ENCODE measurements at places on chromosomes 7 and 10.

- DNase-seq, result no peak
These were observed 40.8 kb upstream of the HGF start for GRCh38 chr7:81810476-81811155.

- DNase-seq, result no peak
These were observed 441.0 kb upstream of the NFE2L3 start for GRCh38 chr7:25710959-25711358.

DNA sequence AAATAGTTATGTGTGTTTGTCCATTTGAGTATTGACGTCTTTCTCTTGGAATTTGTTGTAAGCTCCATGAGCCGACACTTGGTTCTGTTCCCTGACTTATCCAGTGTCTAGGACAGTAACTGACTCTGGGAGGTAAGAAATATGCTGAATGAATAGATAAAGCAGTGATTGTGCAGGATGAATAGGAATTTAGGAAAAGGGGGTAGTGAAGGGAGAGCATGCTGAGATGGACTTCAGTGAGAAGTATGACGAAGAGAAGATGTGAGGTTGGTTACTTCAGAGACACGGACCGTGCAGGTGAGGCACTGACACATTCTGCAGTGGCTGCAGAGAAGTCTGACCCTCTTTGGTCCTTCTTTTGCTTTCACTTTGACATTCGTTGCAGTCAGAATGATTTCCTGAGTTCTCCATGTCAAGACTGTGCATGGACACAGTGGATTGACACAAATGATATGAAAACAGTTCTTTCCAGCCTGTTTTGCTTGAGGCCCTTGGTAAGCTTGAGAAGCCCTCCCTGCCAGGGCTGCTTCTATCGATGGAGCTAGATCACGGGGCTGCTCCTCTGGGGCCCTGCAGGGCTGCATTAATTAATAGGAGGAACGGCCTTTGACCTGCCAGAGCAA, 261.5 kb upstream of the SORCS1 start:
- DNase-seq, result no peak

DNA sequence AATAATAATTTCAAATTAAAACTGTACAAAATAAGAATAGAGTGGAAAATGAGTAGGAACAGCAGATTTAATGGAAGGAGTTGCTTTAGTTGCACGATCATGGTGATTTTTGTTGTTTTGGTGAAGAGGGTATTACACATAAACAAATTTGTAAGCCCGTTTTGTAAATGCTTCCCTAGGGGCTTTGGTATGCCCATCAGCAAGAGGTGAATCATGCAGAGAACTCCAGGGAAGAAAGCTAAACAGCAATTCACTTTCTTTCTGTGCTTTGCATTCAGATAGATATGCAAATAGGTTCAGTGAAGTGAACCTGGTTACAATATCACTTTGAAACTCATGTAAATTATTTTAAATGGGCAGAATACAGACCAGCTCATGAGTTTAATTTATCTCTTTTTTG, 422.2 kb upstream of the MTPN start:
- DNase-seq, result no peak

DNA sequence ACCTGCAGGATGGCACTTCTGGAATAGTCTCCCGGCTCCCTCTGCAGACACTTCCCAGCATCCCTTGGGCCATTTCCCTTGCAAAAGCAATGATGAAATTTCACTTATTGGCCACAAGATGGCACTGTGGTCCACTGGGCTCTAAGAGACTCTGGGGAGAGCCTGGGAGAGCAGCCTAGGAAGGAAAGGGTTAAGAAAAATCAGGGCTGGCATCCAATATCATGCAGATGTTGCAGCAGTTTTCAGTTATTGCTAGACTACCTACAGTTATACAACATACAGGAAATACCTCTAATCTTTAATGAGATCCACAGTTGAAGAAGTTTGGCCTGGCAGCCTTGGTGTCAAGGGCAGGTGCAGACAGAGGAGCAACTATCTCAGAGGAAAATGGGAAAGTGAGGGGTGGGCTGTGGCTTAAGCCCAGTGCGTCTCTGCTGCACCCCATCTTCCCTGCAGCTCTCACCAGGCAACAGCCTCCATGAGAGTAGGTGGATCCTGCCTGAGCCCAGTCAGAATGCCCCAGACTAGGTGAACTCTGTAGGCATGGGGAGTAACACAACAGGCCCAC, 100.2 kb upstream of the PRSS58 start:
- DNase-seq, result peak; percentile 4

DNA sequence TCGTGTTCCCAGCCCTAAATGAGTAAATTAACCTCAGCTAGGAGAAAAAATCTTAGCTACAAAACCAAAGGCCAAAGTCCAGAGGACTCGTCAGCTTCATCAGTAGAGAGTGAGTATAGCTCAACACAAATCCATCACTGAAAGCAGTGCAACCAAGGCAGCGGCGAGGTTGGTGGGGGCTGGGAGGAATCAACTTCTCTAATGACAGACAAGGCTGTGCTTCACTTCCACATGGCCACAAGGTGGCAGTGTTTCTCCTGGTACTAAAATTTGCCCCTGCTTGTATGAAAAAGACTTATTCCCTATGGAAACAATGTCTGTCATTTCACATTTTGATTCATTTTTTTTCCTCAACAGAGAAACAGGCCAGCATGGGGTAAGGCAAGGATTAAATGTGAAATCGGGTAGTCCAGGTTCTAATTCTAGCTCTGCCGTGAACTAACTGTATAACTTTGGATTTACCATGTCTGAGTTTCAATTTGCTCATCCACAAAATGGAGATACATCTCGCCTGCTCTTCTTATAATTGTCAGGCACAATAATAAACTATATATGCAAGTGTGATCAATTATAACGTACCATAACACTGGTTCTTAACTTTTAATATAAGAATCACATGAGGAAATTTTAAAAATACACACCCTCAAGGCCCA, 39.3 kb downstream of the FAS start:
- DNase-seq, result peak; percentile 39

DNA sequence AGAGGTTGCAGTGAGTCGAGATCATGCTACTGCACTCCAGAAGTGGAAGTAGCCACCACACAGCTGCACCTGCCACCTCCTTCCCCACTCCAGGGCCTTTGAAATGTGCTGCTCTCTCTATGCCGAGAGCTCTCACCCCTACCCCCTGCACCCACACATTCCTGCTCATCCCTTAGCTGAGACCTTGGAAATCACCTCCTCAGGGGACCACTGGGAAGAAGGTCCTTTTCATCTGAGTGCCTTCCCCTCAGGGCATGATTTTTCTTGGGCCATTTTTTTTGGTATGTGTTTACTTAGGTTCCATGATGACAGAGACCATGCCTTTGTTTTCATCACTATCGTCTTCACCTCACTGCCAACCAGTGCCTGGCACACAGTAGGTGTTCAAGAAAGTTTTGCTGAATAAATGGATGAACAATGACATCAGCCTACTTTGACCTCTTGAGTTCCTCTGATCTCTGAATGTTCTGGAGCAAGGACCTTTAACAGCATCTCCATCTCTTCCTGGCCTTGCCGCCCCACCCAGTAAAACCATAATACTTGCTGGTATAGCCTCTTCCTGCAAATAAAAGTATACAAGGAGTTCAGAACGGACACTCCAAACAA, 166.6 kb upstream of the KLF14 start:
- DNase-seq, result no peak

GRCh38 chr10:126349101-126349500, 39.2 kb downstream of the ADAM12 start:
- DNase-seq, result no peak

DNA sequence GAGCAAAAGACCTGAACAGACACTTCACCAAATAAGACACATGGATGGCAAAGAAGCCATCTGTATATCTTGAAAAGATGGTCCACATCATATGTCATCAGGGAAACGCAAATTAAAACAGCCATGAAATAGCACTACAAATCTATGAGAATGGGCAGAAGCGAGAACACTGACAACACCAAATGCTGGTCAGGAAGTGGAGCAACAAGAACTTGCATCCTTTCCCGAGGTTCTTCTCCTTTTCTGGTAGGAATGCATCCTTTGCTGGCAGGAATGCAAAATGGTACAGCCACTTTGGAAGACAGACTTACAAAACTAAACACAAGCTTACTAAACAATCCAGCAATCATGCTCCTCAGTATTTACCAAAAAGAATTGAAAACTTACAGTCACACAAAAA, 60.0 kb downstream of the PIK3AP1 start:
- no peak for DNase-seq

- no peak for DNase-seq
These were observed 17.0 kb downstream of the SRI start for GRCh38 chr7:88202799-88203198.

DNA sequence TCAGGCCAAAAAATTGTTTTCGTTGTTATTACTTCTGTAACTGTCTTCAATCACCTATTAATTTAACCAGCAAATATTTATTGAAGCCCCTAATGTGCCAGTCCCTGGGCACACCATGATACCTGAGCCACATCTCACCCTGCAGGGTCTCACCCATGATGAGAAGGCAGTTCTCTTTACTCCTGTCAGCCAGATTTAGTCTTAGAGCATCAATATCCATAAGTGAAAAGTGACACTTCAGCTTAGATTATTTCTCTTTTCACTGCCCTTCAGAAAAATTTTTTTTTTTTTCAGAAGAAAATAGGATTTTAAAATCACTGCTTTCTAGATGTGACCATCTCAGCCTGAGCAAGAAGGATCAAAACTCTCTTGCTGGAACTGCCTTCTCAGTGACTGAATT, 258.6 kb upstream of the NFE2L3 start:
- no peak for DNase-seq

DNA sequence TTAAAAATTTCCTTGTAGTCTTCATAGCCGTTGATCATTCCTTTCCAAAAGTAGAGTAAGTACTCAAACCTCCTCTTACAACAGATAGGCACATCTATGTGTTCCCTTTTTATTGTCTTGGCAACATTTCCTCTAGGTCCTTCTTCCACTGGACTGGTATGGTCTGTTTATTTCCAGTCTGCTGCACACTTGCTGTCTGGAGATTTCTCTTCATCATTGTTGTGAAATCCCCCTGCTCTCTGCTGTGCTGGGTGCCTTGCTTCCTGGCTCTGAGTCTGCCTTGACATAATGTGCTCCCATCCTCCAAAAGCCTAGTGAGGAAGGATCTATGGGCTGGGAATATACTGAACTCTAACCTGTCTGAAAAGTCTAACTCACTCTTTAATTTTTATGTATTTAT, 545.3 kb upstream of the VSTM2A start:
- no peak for DNase-seq

- DNase-seq, result no peak
These were observed 10.7 kb upstream of the GJD4 start for GRCh38 chr10:35594115-35595079.

DNA sequence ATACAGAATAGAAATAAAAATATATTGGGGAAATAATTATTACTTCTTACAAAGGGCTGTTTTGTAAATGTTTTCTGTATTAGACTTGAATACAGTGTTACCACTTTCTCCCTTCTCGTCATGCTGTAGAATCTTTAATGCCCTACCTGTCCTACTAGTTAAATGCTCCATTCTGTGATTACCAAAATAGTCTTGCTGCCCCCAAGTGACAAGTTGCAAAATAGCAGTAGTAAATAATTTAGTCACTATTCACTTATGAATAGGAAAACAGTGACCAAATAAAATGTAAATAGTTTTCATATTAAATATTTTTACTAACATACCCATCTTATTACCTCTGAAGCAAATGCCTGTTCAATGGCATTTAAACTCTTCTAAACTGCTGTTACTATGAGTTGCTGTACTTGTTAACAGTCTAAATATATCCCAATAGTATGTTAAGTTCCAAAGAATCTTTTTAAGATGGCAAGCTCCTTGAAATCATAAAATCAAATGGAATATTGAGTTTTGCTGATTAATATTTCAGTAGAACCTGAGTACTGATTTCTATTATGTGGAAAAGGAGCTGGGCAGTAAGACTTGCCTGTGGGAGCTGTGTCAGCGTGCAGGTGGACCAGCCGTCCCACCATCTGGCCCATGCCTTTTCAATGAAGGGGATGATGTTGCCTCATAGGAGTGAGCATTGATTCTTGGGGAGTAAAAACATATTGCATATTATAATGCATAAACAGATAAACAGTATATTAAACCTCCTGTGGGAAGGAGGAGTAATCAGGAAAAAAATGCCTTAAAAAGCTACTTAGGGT, 18.1 kb upstream of the OIT3 start:
- peak; percentile 16 for DNase-seq

- DNase-seq, result no peak
These were observed 120.7 kb upstream of the CTBP2 start for GRCh38 chr10:125281091-125281490.

DNA sequence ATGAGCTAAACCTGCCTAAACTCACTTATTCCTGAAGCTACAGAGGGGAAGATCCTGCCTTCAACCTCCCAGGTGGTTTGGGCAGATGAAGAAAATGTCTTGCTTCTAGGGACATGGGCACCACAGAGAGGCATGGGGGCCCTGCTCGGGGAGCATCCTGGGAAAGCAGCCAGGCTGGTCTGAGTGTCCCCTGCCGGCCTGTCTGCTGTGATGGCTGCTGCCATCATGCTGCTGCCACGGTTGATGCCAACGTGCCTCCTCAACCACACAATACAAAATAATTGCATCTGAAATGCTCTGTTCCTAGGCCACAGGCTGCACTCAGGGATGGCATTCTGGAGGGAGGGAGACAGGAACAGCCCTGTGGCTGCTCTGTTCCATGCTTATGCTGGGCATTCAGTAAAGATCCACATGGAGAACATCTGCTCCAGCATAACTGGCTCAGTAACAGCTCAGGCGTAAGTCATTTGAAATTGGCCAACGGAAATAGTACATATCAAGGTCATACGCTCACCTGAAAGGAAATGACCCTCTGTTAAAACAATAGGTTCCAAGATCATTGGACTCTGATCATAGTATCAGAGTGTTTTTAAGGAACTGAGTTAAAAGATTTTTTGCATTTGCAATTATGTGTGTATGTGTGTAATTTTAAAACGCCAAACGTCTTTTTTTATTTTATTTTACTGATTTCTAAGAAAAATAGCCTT, 299.0 kb downstream of the TNS3 start:
- DNase-seq, result no peak

GRCh38 chr7:74625446-74625845, 32.1 kb upstream of the GTF2I start:
- DNase-seq, result no peak

DNA sequence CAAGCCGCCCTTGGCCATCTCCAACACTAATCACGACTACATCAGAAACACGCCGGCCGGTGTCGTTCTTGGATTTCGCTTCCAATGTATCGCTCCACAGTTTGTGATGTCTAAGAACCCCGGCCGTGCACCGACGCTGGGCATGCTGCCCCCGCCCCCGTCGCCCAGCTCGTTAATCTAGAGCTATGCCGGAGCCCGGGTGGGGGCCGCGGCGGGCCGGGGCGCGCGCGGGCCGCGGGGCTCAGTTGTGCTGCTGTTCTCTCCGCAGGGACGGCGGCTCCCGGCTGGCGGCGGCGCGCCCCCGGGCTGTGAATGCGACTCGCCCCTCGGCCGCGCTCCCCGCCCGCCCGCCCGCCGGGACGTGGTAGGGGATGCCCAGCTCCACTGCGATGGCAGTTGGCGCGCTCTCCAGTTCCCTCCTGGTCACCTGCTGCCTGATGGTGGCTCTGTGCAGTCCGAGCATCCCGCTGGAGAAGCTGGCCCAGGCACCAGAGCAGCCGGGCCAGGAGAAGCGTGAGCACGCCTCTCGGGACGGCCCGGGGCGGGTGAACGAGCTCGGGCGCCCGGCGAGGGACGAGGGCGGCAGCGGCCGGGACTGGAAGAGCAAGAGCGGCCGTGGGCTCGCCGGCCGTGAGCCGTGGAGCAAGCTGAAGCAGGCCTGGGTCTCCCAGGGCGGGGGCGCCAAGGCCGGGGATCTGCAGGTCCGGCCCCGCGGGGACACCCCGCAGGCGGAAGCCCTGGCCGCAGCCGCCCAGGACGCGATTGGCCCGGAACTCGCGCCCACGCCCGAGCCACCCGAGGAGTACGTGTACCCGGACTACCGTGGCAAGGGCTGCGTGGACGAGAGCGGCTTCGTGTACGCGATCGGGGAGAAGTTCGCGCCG, 1.9 kb downstream of the VWC2 start:
- no peak for DNase-seq
